Tibial nerve (tissue), 4 donors: ENCODE measurements at places on chromosomes 3 and 15. TPM values are rescaled to one million over a fixed set of nuclear protein-coding genes. Genes with fewer than 3 reads are reported as not detected.
A peak's percentile ranks its signal among the peaks of the same experiment; 100 is the strongest.

DNA sequence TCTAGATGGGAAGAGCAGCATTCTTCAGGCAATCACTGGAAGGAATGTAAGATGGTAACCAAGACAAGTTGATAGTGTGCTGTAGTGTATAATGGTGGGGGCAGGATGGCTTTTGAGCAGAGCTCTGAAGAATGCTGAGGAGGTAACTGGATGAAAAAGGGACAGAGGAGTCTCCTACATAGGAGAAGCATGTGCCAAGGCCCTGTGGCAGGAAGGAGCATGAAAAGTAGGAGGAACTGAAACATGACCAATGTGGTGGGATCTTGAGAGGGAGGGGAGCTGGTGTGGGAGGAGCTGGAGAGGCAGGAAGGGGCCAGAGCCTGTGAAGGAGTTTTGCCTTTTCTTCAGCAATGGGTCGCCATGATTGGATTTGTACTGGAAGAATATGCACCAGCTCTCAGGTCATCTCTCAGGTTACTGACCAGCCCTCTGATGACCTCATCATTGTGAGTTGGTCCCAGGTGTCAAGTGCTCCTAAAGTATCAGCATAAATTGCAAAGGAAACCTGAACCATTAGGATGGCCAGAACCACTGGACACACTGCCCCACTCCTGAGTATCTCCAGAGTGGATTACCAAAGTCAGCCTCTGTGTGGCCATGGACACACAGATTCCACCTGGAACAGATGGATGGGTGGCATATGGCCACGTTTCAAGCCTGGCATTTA is 38.6 kb downstream of the FSD2 start:
- no peak for DNase-seq
- H3K4me3 ChIP-seq = no peak overlapping the region
- H3K36me3 ChIP-seq = no peaks in the 10 kb centered on the region
- no peak overlapping the region for H3K27ac ChIP-seq
- H3K4me1 ChIP-seq = peaks cover 4% of the 10 kb centered on the region

DNA sequence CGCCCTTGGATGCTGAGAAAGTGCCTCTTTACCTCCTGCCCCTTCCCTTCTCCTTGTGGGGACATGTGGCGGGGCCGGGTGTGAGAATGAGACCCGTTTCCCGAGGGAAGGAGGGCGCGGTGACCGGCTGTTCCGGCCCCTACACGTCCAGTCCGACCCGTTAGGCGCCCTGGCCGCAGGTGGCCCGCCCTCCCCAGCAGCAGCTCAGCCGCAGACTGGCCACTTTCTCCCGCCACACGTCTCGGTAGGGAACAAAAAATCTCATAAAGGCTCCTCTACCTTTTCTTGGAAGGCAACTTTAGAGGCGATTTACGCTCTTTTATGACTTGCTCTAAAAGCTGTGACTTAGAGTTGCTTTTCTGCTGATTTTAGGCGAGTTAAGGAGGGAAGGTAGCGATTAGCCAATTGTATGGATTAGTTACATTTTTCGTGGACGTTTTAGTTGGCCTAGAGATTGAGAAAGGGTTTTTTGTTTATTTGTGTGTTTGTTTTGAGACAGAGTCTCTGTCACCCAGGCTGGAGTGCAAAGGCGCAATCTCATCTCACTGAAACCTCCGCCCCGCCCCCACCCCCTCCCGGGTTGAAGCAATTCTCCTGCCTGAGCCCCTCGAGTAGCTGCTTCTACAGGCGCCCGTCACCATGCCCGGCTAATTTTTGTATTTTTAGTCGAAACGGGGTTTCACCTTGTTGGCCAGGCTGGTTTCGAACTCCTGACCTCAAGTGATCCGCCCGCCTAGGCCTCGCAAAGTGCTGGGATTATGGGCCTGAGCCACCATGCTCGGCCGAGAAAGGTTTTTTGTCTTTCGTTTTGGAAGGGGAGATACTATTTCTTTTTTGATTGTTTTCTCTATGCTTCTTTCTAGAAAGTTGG is 8.3 kb upstream of the PGPEP1L start:
- no peaks in the 10 kb centered on the region for H3K36me3 ChIP-seq
- H3K27ac ChIP-seq = no peak overlapping the region
- no peak overlapping the region for H3K4me3 ChIP-seq
- peaks cover 15% of the 10 kb centered on the region for H3K4me1 ChIP-seq

Gene APOD
- total RNA-seq = 5,849 TPM

DNA sequence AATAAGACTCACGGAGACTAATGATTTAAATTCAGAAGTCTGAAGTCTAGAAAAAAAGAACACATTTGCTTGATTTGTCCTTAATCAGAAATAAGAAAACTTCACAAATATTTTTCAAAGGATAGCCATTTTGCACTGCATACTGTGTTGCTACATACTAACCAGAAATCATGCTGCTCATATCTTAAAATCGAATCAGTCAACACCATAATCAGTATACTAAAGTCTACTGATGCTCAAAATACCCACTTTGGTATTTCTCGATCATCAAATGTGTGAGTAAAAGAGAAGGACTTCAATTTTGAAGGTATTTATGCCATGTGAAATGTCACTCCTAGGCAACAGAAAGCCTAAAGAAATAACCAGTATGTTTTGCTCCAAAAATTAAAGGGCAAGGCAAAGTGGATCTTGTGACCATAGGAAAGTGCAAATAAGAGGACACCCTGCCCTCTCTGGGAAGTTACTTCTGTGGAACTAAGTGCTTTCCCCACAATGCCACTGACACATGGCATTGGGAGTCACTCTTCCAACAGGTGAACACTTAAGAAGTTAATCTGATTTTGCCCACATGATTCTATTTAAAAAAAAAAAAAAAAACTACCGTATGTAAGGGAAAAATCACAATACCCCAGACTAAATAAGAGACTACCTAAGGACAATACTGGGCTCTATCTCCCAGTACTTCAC is 2.7 kb downstream of the LRIG1 start:
- H3K36me3 ChIP-seq = no peaks in the 10 kb centered on the region
- H3K27ac ChIP-seq = peak overlapping the region; percentile 88
- H3K27me3 ChIP-seq = no peaks in the 10 kb centered on the region
- no peaks in the 10 kb centered on the region for H3K4me1 ChIP-seq

- H3K4me3 ChIP-seq = no peak overlapping the region
- no peaks in the 10 kb centered on the region for H3K36me3 ChIP-seq
- H3K27me3 ChIP-seq = no peaks in the 10 kb centered on the region
- no peak overlapping the region for H3K27ac ChIP-seq
These were observed 31.4 kb upstream of the PRTG start for GRCh38 chr15:55774113-55774970.

Gene GP9
- total RNA-seq = not detected

Gene LMAN1L
- total RNA-seq = not detected

DNA sequence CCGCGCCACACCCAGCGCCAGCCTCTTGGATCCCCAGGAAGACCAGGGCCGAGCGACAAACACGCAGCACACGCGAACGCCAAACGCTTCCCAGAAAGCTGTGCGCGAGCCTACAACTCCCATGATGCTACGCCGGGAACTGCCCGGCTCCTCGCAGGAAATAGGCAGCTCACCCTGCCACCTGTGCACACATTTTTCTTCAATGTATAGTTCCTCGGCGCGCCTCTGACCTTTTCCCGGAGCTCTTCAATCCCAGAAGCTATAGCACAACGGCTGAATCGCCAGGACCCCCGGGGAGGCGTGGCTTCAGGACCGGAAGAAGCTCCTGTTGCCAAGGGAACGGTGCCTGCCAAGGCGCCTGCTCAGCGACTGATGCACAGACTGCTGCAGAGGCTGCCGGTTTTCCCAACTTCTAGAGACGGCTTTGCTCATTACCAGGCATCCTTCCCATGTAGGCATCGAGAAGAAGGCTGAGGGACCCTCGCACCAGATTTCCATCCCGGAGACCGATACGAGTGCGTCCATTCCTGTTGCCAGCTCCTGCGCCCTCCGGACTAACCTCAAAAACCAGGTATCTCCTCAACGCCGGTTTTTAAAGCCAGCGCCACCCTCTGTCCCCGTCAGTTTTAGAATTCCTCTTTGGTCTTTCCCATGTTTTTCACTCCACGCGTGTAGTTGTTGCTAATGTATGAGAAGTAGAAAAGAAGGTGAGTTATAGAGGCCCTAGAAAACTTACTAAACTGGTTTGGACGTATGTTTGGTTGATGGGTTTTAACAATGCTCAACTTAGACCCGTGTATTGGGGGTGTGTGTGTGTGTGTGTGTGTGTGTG is at the start of gene ARL6:
Gene ARL6 (plus strand): TSS at position 352 of the 832 bp plus-strand sequence. CDS start 3,350 bp downstream, outside the sequence.
- no peaks in the 10 kb centered on the region for H3K27me3 ChIP-seq
- H3K27ac ChIP-seq = peak within 1 kb of the TSS; percentile 57
- H3K4me1 ChIP-seq = no peaks in the 10 kb centered on the region

Gene P4HTM
- 76.4 TPM for total RNA-seq

- H3K4me1 ChIP-seq = peaks cover 66% of the 10 kb centered on the region
These were observed 45.0 kb downstream of the PDHB start for GRCh38 chr3:58388550-58389091.

GRCh38 chr3:114566162-114566755 is 272.4 kb downstream of the TIGIT start:
- no peak overlapping the region for H3K27ac ChIP-seq
- H3K36me3 ChIP-seq = no peaks in the 10 kb centered on the region
